ENCODE measurements at places on chromosomes 11 and 22.
A peak's percentile ranks its signal among the peaks of the same experiment; 100 is the strongest.

DNA sequence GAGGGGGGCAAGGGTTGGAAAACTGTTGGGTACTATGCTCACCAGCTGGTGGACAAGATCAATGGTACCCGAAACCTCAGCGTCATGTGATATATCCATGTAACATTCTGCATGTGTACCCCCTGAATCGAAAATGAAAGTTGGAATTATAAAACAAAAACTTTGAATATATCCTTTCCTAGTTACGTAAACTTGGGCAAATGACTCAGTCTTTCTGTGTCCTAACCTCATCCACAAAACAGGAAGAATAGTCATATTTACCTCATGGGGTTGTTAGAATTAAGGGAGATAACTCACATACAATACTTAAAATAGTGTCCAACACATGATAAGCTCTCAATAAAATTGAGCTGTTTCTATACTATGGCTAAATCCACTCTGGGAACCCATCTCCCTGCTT is 620.1 kb upstream of the KIRREL3 start:
- no peak for DNase-seq

GRCh38 chr11:120827198-120827597 is 196.7 kb upstream of the TBCEL start:
- no peak for DNase-seq

DNA sequence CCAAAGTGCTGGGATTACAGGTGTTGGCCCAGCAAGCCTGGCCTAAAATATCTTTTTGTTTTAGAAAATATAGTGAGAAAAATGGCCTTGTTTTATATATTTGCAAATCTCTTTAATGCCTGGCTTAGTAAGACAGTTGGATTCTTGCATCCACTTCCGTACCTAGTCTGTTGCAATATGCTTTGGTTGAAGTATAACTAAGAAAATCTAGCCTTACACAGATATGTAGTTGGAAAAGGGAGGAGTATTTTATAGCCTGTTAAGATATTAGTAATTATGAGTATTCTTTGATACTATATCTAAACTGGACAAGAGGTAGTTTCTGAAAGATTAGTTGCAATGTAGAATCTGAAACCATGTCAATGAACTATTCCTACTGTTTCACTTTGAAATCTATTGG is 65.1 kb downstream of the ZNRF3 start:
- DNase-seq: no peak

DNA sequence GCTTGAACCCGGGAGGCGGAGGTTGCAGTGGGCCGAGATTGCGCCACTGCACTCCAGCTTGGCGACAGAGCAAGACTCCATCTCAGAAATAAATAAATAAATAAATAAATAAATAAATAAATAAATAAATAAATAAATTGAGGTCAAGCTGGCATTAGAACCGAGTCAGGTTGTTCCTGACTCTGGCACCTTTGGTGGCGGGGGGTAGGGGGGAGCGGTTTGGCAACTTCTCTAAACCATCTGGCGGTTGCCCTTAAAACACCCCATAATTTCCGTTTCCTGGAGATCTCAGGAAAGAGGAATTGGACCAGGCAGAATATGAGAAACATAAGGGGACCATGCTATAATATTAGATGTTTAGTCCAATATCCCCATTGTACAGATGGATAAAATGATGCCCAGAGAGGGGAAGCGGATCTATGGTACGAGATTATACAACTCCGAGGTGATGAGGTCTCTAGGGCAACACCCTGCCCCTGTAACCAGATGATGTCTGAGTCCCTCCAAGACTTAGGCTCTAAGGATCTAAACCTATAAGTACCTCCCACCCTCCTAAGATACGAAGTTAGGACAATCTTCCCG is 785 bp downstream of the CLPB start:
- peak; percentile 3 for DNase-seq

GRCh38 chr22:39290724-39291161 is 28.7 kb downstream of the RPL3 start:
- no peak for DNase-seq

- DNase-seq: no peak
Measured at GRCh38 chr11:44310463-44311272, 729 bp upstream of the ALX4 start.

DNA sequence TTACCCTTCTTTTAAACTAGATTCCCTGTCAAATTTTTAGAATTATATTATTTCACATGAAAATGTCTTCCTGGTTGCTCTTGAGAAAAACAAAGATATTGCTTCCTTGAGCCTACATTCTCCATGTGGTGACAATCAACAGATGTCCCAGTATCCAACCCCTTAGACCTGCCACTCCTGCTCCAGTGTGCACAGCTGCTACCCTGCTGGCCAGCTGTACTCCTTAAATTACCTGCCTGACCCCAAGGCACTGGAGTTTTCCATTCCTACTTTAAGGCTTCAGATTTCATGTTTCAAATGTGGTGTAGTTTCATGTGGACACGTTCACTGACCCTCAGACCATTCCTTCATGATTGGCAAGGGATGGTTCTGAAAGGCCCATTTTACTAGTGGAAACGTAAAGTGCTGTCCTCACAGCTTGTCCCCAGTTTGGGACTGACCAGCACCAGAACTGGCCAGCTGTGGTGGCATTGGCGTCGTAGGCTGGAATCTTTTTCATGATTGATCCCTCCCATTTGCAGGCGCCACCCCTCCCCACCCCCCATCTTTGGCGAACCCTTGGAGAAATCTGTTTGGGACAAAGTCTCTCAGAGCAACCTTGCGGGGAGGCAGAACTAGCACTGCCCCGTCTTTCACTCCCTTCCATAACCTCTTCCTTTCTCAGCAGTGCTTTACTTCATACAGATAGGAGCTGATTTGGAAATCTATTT is 123.5 kb downstream of the DBX1 start:
- no peak for DNase-seq

DNA sequence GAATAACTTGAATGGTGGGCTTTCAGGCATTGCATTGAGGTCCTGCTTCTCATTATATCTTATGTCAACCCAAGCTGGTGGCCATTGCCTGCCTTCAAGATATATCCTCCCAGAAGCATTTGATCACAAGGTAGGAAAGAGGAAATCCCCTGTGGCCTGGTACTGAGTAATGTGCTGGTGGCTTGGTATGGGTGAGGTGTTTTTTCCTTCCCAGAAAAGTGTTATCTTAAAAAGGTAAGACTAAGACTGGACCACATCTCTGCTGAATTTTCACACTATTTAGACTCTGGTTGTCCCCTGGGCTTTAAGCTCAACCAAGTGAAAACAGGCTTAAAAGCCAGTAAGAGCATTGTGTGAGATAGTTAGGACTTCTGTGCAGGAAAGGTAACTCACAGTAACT is 3.7 kb downstream of the INSC start:
- DNase-seq: no peak

- no peak for DNase-seq
Measured at GRCh38 chr11:66739983-66740382, 11.0 kb upstream of the SPTBN2 start.

DNA sequence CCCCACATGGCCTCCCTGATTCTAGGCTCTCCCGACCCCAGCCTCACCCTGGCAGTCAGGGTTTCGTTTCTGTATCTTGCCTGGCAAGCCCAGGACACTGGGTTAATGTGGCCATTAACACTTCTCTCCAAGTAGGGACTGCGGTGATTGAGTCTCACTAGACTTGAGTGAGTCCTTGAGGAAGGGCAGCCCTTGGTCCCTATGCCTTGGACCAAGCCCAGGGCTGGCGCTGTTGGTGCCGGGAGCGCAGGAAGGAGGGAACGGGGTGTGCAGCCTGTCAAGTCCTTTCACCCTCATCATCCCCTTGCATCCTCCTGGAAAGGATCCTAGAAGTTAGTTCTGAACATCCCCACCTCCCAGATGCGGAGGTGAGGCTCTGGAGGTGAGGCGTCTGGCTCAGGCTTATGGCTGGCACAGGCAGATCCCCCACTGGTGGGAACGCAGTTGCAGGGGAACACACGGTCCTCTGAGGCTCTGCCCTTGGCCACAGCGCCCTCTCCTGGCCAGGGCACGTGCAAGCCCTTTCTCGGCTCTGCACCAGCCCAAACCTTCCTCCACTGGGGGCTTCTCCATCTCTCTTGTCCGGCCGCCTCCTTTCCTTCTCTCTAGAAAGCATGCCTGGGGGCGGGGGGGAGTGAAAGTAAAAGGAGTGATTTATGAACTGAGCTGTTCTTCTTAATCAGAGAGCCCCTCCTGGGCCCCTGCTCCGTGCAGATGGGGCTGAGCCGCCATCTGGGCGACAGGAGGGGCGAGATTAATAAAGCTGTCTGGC is 56.7 kb downstream of the TP53I11 start:
- peak; percentile 59 for DNase-seq

DNA sequence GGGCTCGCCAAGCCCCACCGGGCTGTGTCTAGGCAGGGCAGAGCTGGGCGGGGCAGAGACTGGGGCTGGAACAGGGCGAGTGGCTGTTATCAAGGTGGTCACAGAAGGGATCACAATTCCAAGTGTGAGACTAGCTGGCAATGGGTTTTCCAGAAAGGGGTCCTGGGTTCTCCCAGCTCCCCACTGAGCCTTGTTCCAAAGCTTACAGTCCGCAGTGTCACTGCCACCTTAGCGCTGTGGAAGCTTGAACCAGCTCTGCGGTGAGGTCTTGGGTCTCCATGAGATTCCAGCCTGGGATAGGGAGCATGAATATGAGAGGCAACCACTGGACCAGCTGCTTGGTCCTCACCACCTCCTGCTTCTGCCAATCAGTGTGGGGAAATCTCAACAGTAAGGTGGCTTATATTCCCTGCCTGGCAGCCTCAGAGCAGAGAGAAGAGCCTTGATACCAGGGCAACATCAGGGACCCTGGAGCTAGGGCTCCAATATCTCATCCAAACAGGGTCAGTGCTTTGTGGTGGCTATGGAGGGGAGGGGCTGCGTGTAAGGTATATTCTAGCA is 831 bp downstream of the CD44 start:
- peak; percentile 45 for DNase-seq

- no peak for DNase-seq
Measured at GRCh38 chr11:15062599-15062998, 10.8 kb upstream of the CALCB start.

GRCh38 chr11:130145311-130145812 is 14.2 kb upstream of the ST14 start:
- DNase-seq: no peak

DNA sequence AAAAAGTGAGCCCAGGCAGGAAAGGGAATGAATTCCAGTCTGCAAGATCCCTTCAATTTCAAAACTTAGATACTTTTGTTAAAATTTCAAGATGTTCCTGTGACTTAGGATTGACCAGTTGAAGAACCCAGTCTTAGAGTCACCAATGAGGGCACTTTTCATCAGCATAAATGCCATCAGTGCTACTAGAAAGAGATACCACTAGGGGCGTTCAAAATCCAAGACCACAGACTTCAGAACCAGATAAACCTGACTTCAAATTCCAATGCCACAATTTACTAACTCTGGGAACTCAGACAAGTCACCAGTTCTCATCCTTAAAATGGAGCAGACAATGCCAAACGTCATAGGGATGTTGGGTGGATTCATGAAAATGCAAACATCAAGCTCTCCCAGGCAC is 523.2 kb downstream of the BUD13 start:
- DNase-seq: no peak

DNA sequence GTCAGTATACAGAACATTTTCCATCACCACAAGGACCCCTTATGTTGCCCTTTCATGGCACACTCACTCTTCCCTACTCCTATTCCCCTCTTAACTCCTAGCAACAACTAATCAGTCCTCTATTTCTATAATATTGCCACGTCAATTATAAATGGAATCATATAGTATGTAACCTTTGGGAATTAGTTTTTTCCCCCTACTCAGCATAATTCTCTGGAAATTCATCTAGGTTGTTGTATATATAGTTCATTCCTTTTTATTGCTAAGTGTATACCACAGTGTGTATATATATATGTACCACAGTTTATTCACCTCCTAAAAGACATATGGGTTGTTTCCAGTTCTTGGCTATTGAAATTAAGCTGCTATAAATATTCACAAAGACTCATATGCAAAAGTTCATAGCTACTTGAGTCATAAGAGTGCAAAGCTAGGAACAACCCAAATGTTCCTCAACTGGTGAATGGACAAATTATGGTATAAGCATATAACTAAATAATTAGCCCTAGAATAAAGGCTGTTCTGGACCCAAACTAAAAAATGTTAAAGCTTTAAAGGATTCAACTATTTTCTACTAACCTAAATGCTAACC is 41.3 kb downstream of the TUB start:
- no peak for DNase-seq

DNA sequence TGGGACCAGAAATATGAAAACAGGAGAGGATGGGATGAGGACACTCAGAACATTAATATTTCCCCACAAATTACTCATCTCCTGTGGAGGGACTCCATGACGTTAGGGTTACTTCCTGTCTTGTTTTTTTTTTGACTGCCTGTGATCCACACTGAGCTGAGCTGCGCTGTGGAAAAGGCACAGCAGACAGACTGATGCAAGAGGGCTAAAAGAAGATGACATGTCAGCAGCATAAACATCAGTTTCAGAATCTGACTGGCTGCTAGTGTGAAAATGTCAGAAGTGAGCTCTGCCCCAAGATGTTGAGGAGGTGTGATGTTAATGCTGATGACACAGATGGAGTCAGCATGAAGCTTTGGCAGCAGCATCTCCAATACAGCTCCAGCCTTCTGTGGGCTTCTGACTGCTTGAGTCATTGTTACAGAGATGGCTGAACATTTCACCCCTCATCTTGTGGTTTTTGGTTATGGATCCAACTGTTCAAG is 286.8 kb downstream of the BLID start:
- no peak for DNase-seq

- no peak for DNase-seq
Measured at GRCh38 chr11:134862587-134863195, 450.6 kb upstream of the B3GAT1 start.

DNA sequence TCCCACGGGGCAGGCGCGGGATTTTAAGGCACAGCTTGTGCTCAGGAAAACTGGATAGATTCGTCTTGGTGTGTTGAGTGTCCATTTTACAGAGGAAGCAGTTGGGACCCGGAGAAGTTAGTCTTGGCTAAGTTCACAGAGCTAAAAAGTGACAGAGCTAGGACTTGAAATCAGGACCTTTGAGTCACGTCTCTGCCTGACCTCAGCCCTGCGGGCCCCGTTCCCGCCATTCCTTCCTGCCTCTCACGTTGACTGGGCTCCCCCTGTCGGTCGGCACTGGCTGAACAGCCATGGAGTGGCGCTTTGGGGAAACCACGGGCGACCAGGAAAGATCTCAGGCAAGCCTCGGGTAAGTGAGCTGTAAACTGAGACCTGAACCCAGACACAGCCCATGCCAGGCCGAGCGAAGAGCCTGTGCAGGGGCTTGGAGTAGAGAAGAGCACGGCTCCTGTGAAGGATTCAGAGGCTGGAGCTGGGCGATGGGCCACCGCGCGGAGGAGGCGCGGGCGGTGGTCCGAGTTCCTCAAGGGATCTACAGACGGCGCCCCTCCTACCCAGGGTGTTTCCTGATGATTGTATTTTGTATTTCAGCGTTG is 54.1 kb downstream of the WNT11 start:
- DNase-seq: peak; percentile 77

DNA sequence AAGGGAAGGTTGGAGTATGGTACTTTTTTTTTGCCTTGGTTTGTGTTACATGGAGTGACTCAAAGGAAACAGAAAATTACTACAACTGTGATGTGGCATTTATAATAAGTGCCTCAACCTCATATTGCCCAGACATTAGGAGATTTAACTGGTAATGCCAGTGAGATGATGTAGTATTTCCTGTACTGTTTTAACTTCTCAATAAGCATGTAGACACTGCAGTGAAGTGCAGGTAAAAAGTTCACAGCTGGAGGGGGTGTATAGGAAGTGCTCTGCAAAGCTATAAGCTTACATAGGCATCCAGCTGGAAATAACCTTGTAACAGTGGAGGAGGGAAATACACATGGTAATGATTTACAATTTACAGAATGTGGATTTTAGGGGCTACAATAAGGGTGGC is 138.2 kb upstream of the MTMR2 start:
- DNase-seq: peak; percentile 14

- DNase-seq: no peak
Measured at GRCh38 chr11:134377876-134378275, 34.2 kb downstream of the B3GAT1 start.

- DNase-seq: no peak
Measured at GRCh38 chr11:121892863-121893262, 223.2 kb downstream of the BLID start.

All from CD4-positive, alpha-beta T cell treated with Interleukin-12 subunit alpha and Interleukin-12 subunit beta, for 1 hour (primary cell).